ENCODE measurements at places on chromosomes 4 and X.

DNA sequence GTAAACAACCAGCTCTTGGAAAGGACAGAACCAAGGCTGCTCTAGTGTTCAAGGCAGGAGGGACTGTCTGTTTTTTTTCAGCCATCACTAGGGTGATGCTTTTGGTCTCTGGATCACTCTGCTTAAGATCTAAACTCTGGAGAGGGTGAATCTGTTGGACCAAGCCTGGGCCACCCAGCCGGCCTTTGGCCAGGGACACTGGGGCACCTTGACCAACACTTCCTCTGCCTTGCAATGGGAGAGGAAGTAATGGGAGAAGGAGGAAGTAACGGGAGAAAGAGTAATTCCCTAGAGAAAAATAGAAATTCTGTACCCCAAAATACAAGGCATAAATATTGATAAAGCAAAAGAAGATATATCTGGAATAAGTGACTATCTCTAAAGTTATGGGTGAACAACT is 12.9 kb downstream of the CHRNA9 start:
- no peak for DNase-seq

DNA sequence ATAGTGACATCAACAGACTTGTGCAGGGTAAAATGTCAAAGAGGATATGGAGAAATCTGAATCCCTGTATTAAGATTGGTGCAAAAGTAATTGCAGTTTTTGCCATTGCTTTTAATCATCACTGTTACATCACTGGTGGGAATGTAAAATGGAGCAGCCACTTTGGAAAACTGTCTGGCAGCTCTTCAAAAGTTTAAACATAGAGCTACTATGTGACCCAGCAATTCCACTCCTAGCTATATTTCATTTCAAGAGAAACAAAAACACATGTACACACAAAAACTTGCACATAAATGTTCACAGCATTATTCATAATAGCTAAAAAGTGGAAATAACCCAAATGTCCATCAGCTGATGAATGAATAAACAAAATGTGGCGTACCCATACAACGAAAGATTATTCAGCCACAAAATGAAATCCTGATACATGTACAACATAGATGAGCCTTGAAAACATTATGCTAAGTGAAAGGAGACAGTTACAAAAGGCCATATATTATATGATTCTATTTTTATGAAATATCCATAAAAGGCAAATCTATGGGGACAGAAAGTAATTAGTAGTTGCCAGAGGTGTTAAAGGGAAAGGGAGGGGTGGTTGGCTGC is 106.4 kb downstream of the AMELX start:
- DNase-seq: no peak

DNA sequence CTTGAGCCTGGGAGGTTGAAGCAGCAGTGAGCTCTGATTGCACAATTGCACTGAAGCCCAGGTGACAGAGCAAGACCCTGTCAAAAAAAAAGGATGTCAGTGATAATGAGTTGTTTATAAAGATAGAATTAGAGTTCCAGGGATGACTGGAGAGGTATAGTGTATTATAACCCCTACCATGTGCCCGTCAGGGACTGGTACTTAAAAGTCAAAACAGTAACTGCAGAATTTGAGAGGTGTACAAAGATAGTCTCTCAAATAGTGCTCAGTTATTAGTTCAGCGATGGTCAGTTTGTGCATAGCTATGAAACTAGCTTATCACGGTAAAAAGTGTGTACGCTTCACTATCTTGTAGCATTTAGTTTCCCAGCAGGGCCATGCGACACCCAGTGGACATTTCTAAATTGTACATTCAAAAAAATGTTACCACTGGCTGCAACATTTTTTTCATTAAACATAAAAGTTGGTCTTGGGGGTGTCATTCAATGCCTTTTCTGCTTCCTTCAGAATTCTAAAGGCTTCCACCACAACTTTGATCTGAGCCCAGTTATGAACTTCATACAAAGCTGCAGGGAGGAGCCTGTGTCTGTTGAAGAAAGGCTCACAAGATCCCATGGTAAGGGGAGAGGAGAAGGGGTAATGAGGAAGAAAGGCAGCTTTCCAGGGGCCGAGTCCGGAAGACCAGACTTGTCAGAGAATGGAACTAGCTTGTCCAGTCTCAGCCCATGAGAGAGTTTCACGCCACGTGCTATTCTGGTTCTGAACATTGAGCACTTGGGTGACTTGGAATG is 9.2 kb upstream of the GYG2 start:
- DNase-seq: no peak

GRCh38 chr4:86443495-86443894 is 83.6 kb upstream of the MAPK10 start:
- no peak for DNase-seq

- DNase-seq: no peak
These were observed 8.3 kb downstream of the GPRIN3 start for GRCh38 chr4:89299153-89299791.

DNA sequence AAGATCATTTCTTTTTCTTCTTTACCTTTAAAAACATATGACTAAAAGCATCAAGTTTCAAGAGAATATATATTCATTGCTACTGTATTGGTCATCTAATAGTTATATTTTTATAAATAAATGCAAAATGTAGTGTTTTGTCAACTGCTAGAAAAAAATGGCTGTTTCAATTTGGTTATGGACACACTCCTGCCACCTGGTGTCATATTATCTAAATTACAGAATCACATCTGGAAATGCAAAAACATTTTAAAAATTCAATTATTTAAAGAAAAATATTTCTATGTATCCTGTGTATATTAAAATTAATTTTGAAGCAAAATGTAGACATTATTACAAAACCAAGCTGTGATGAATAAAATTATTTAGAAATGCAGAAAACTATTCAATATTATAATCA is 329.4 kb upstream of the PCDH18 start:
- no peak for DNase-seq

- DNase-seq: no peak
These were observed 105.9 kb downstream of the CT47B1 start for GRCh38 chrX:120769576-120770341.

DNA sequence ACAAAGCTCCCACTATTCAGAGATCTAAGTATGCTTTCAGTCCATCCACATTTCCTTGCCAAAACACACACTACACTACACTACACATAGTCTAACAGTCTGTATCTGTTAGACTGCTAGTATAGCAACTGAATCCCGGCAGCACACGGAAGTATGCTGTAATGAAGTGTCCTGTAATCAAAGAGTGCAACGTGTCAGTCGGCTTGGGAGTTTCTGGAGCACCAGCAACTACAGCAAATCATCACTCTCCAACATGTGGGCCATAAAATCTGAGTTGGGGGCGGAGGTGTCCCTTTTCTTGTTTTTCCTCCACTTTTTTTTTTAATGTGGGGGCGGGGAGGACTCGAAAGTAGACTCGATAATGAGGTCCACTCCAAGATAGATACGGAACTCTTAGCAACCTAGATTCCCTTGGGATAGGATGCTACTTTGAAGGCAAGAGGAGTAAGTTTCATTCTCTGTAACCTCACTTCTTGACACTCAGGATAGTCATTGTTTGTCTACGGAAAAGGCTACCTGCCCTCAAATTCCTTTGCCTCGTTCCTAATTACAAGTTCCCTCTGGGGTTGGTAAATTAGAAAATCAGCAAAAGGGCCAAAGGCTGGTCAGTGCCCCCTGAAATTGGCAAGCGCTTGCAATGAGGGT is 722 bp downstream of the SLC10A7 start:
- no peak for DNase-seq

DNA sequence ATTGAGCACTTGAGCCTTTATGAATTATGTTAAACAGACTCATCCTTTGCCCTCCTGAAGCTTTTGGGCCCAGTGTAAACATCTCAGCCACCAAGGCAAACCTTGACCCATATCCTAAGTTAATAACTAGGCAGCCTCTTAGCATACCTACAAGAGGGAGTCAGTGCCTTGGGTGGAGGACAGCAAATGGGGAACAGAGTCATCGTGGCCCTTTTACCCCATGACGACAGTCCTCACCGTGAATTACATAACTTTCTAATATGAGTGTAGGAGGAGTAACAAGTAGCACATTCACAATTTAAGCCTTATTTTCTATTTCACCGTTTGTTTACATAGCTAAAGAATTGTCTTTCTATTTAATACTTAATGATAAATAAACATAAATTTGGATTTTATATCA is 16.8 kb downstream of the CLDN22 start:
- DNase-seq: no peak

- DNase-seq: no peak
These were observed 136.0 kb downstream of the FAM53A start for GRCh38 chr4:1547856-1548826.

DNA sequence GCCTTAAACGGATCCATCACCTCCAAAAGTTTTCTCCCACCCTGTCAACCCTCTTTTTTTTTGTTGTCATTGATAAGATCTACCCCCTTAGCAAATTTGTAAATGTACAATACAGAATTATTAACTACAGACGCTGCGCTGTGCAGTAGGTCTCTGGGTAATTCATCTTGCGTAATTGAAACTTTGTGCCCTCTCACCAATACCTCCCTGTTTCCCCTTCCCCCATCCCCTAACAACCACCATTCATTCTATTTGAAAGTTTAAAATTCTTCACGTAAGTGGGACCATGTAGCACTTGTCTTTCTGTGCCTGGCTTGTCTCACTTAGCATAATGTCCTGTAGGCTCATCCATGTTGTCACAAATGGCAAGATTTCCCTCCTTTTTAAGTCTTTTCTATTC is 45.8 kb upstream of the CLDN34 start:
- DNase-seq: no peak

DNA sequence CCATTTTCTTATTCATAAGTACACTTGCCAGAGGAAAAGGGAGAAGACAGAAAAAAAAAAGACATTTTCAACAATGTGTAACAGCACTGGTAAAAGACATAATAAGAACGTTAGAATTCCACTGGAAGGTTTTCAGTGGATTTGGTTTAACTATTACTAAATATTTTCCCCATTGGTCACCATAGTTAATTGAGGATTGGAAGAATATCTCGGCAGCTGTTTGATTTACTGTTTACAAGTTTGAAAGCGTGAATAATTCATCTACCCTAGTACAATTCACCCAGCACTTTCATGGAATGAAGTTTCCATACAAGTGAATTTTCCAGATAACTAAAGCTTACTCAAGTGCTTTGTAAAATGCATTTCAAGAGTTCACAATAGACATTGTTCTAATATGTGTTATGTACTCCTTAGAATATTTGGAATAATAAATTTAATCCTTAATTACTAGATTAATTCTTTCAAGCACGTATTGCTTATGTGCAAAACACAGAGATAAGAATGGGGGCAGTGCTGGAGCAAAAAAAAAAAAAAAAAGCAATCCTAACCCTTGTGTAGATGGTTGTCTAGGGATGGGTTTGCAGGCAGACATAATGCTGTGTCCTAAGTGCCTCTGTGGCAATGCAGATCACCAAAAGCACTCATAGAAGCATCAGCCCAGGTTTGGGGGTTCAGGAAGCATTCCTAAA is 57.1 kb downstream of the ENPEP start:
- no peak for DNase-seq
